Central memory CD8-positive, alpha-beta T cell (primary cell): ENCODE measurements at places on chromosomes 3 and 15.

GRCh38 chr3:32584660-32585059, 14.0 kb upstream of the DYNC1LI1 start:
- no peak for DNase-seq

- DNase-seq: no peak
These were observed 550 bp upstream of the CHD2 start for GRCh38 chr15:92899601-92899947.

- DNase-seq: no peak
These were observed 1308.8 kb downstream of the ROBO2 start for GRCh38 chr3:78348664-78349063.

- no peak for DNase-seq
These were observed 2.0 kb downstream of the XRN1 start for GRCh38 chr3:142445816-142446254.

DNA sequence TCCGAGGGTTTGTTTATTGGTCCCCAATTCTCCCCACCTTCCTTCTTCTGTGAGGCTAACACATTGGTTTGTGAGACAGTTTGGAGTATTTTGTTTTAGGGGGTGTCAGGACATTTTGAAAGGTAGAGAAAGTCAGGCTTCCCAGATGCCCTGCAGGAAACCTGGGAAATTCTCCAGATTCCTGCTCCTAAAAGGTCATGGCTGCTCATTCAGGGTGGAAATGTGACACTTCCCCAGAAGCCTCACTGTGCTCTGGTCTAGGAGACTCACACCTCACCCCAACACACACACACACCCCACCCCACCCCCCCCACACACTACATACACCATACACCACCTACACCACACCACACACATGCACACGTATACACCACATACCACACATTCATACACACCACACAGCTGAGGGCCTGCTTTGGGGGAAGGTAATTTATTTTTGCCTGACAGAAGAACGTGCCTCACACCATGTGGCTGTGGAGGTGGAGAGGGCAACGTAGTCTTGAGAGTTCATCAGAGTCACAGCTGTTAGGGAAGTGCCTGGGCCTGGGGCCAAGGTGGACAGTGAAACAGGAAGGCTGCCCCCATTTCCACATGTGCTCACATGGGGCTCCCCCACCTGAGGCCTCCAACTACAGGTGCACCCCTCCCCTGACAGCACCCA, 40.4 kb upstream of the LIMD1 start:
- DNase-seq: no peak

- DNase-seq: no peak
These were observed 24.0 kb downstream of the FLNB start for GRCh38 chr3:58032186-58032585.

DNA sequence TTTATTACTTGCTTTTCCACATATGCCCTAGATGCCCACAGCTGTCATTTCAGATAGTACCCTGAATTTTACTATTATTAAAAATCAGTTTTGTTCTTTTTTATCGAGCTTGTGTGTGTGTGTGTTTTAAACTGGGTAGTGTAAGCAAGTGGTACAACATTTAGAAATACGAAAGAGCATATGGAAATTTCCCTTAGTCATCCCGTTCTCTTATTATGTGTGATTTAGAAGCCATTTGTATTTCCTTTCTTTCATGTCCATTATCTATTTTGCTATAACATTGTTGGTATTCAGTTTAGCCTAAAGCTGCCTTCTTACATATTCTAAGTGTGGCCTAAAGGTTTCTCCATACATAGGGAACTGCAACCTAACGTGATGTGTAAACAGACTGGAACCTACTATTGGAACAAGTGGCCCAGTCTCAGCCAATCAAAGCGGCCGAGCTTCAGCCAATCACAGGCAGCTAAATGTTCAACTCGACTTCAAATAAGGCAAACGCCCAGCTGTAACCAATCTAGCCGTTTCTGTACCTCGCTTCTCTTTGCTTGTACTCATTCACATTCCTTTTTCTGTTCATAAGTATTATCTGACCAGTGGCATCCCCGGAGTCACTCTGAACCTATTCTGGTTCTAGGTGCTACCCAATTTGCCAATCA, 14.7 kb upstream of the SYN2 start:
- DNase-seq: no peak

GRCh38 chr3:119350114-119350513, 55.9 kb downstream of the ARHGAP31 start:
- DNase-seq: no peak

- no peak for DNase-seq
These were observed 579 bp upstream of the UBE3A start for GRCh38 chr15:25439369-25439836.

- DNase-seq: no peak
These were observed 10.8 kb upstream of the CCDC39 start for GRCh38 chr3:180690061-180690460.

DNA sequence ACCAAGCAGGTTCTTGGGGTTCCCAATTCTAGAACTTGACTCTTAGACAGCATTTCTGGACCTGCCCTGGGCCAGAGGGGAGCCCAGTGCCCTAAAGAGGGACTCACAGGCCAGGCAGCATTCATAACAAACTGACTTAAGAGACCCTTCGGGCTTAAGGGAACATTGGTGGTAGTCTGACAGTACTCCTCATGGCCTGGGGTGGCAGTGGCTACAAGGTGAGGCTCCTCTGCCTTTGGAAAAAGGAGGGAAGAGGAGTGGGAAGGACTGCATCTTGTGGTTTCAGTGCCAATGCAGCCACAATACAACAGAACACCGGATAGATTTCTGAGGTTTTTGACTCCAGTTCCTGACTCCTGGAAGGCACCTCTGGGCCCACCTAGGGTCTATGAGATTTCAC, 172.2 kb upstream of the STRIT1 start:
- no peak for DNase-seq

DNA sequence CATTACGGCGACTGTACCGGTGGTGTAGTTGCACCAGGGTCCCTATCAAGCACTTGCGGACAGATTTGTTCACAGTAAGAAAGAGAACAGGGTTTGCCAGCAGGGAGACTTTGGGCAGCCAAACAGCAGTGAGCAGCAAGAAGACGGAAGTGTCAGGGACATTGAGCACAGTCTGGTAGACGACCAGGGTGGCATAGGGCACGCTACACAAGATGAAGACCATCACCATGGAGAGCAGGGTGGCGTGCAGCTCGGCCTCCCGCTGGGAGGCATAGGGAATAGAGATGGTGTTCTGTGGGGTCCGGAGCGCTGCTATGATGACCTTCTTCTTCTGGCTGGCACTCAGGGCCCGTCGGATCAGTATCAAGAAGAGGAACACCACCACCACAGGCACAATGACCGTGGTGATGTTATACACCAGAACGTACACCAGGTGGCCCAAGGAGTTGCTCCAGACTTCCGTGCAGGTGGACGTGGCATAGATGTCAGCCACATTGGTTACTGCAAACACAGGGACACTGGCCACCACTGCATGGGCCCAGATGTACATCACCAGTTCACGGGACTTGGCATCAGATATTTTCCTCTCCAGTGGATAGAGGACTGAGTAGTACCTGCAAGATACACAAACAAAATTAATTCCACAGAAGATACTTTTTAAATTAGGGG, 19.1 kb upstream of the FSIP1 start:
- no peak for DNase-seq
